SJCRH30 (cell line): ENCODE measurements at places on chromosomes 2 and 18.

GRCh38 chr2:69605284-69605683, 38.3 kb downstream of the AAK1 start:
- no peak for DNase-seq

- no peak for DNase-seq
Measured at GRCh38 chr18:65279668-65280305, 471.0 kb upstream of the CDH7 start.

DNA sequence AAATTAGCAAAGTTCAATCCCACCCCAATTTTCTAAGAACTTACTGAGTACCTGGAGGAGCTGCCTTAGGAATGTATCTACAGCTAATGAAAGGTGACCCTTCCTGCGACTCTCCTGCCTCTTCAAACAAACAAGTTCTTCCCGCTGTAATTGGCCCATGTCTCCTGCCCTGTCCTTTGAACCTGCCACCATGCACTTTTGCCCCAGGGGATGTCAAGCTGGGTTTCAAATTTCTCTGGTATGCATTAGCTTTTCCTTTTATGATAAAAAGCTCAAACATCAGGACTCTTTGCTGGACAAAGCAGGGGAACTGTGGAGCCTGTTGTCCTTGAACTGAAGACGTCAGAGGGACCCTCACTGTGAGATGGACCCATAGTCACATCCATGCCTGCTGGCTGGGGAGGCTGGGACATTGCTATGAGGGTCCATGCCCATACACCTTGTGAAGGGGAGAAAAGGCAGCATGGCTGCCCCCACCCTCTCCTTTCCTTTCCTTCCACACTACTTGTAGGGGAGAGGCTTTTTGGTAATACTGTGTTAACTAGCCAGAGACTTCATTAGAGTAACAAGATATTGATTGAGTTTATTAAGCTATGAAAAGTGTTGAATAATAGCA, 210.7 kb upstream of the COPS8 start:
- DNase-seq: peak; percentile 66

GRCh38 chr2:127088706-127089105, 18.2 kb downstream of the BIN1 start:
- no peak for DNase-seq

- DNase-seq: no peak
Measured at GRCh38 chr2:106274668-106275067, 80.6 kb upstream of the UXS1 start.

- DNase-seq: no peak
Measured at GRCh38 chr18:63309422-63309821, 10.1 kb downstream of the BCL2 start.

GRCh38 chr2:42092084-42092996, 44.5 kb downstream of the PKDCC start:
- DNase-seq: peak; percentile 78

GRCh38 chr2:175580652-175581051, 399.1 kb upstream of the ATP5MC3 start:
- DNase-seq: no peak

DNA sequence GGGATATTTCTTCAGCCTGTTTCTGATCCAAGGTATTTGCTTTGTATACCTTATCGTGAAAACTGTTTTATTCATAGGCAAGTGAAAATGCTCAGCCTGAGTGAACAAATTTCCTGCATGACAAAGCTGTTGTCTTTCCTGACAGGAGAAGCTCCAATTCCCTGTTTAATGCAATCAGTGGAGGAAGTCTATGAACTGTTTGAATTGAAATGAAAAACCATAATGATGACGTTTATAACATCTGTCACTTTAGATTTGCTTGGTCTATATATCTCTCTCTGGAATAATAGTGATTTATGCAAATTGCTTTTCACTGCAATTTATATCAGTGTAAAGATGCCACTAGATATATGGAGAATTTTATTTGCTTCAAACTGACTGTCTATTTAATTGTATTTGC, 239.4 kb upstream of the HNMT start:
- DNase-seq: no peak

DNA sequence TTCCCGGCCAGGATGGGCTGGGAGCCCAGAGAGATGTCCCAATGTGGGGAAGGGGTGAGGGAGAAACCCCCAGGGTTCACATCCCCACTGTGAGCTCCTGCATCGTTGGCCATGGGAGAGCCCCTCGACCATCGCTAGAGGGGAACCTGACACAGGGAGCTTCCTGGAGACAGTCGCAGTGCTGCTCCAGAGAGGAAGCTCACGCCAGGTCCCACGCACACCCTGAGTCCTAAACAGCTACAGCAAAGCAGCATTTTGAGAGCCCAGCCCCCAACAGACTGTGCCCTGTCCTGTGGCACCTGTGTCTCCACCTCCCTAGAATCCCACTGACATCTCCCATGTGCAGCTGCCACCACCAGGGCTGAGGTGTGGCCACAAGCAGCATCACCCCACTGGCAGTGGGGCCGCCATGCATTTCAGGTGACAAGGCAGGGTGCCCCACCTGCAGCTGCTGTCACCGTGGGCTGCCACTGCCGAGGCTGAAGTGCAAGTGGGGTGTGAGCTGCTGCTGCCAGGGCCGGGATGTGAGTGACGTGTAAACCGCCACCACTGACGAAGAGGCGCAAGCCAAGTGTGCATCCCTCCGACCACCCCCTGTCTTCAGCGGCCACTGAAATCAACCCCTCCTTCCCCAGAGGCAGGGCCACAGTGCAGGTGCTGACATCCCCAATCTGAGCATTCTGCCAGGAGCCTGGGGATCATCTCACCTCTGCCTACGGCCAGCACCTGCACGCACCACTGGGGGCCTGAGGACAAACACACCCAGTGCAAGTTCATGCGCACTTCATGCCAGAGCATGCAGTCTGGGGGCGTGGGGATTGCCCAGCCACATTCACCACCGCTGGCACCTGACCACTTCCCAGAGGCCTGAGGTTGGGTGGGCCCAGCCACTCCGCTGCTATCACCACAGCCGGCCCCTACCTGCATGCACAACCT, 467.7 kb upstream of the SALL3 start:
- DNase-seq: no peak

GRCh38 chr2:62305421-62306176, 109.7 kb downstream of the B3GNT2 start:
- no peak for DNase-seq

DNA sequence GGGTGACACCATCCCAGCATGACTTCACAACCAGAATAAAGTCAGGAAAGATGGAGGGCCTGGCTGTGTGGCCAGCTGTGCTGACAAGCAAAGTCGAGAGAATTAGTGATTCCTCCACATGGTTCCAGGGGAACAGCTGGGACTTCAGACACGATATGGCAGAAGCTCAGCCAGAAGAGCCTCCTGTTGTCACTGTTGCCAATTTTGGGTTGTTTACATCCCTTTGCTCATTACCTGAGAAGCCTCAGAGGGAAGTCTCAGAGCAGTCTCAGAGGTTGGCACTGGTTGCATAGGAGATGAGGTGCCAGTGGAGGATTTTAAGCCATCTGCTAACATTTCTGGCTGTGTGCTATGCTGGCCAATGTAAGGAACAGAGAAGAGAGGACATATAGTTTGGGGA, 16.0 kb downstream of the LINC00305 start:
- DNase-seq: no peak

DNA sequence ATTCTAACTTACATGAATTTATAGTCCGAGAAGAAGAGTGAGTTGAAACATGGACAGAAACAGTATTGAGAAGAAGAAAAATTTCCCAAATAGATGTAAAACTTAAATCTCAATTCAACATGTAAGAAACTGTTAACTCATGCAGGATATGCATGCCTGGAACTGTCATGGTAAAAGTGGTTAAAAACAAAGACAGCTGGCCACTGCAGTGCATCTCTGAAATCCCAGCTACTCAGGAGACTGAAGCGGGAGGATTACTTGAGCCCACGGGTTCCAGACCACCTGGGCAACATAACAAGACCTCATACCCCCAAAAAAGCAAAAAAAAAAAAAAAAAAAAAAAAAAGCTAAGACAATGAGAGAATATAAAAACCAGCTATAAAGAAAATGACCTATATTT, 93.0 kb upstream of the TTC27 start:
- no peak for DNase-seq

DNA sequence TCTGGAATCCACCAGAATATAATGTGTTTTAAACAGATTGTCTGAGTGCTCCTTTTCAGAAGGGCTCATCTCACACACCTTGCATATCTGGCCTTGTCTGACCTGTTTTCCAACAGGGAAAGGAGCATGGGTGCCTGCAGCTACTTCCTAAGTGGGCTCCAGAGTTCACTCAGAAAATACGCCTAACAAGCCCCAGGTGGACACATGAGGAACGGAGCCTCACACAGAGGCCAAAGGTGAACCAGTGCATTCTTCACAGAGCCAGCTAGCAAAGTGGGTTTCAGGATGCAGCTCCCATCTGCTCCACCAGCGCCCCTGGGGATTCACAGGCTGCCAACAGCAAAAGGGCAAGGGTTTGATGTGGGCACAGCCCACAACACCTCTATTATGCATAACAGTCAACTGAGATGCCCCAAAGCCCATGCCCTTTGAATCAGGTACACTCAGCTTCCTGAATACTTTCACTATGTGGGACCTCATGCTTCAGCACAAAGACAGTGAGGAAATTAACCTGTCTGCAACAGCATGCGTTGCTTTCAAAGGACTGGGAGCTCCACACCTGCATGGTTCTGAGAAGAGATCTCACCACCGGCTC, 86.6 kb downstream of the CCBE1 start:
- DNase-seq: no peak

GRCh38 chr2:129741623-129742022, 237.8 kb upstream of the RAB6C start:
- no peak for DNase-seq

DNA sequence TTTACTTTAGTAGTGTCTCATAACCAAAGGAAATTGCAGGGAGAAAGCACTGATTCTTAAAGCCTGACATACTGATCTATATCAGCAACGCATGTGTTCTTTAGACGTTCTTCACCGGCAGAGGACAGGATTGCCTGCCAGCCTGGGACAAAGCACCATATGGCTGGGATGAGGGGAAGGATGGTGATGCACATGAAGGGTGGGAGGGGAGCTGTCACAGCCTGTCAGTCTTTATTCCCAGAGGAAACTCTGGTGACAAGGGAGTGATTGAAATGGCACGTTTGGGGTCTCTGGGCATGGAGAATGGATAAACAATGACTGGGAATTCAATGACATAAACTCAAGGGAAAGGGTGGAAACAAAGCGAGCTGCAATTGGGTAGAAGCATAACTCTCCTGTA, 808.1 kb downstream of the DCC start:
- no peak for DNase-seq

DNA sequence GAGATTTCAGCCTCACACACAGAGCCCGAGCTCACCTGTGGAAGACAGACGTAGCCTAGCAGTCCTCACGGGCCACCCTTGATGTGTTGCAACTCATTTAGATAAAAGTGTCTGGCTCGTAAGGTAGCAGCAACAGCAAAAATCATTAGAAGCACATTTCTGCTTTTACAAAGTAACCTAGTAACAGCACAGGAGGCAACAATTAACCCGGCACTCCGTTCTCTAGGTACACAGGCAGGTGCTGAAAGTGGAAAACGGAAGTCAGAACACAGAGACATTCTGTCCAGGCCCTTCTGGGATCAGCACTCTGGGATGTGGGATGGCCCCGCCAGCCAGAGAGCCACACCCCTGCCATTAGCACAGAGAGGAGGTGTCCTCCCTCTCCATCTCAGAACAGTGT, 99.3 kb downstream of the KLHL29 start:
- DNase-seq: no peak

- DNase-seq: no peak
Measured at GRCh38 chr18:33871363-33872025, 293.5 kb downstream of the ASXL3 start.

- DNase-seq: no peak
Measured at GRCh38 chr18:30999887-31000628, 42.5 kb downstream of the DSC3 start.

- no peak for DNase-seq
Measured at GRCh38 chr18:62458346-62458745, 64.5 kb upstream of the ZCCHC2 start.

DNA sequence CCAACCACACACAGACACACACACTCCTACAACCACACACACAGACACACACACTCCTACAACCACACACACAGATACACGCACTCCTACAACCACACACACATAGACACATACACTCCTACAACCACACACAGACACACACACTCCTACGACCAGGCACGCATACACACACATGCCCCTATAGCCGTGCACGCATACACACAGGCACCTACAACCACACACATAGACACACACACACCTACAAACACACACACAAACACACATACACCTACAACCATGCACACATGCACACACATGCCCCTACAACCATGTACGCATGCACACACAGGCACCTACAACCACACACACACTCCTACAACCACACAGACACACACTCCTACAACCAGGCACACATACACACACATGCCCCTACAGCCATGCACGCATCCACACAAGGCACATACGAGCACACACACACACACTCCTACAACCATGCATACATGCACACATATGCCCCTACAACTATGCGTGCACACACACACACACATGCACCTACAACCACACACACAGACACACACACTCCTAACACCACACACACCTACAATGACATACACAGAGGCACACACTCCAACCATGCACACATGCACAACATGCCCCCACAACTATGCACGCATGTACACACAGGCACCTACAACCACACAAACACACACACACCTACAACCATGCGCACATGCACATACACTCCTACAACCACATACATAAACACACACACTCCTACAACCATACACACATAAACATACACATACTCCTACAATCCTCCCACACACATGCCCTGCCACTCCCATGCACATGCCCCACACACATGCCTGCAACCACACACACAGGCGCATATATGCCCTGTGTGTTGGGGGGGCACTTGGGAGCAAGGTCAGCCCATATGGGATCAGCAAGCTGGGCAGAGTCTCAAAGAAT, 19.1 kb upstream of the TEX51 start:
- DNase-seq: no peak

- no peak for DNase-seq
Measured at GRCh38 chr2:2102866-2103653, 228.0 kb downstream of the MYT1L start.

- DNase-seq: no peak
Measured at GRCh38 chr2:38074764-38075506, 1.0 kb downstream of the CYP1B1 start.

DNA sequence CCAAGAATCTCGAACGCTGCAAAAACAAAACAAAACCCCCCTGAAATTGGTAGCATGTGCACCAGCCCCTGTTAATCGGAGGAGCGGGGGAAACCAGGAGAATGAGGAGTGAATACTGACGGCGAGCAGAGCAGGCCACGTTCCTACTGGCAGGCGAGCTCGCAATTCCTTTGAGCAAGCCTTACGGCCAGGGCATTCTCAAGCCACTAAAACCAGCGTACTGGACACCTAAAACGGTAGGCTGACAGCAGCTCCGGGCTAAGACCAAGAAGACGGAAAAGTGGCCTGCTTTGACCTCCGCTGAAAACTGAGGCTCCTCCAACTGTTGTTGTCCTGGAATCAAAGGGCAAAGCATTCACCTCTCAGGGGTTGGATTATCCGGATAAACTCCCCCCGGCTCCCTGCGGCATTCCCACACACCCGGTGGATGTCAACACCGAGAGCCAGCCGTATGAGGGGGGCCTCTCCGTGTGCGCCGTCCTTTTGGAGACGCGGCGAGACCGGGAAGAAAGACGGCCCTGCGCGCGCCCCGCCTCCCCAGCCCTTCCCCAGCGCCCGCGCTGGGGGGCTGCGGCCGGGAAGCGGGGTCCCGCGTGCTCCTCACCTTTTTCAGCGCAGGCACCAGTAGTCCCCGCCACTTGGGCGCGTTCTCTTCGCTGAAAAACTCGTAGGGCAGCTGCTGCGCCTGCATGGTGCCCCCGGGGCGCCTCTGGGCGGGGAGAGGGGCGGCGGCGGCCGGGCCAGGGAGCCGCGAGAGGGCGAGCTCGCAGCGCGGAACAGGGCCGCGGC, 925 bp downstream of the SOS1 start:
- DNase-seq: peak; percentile 77
